ENCODE measurements at places on chromosomes 5 and 9.

DNA sequence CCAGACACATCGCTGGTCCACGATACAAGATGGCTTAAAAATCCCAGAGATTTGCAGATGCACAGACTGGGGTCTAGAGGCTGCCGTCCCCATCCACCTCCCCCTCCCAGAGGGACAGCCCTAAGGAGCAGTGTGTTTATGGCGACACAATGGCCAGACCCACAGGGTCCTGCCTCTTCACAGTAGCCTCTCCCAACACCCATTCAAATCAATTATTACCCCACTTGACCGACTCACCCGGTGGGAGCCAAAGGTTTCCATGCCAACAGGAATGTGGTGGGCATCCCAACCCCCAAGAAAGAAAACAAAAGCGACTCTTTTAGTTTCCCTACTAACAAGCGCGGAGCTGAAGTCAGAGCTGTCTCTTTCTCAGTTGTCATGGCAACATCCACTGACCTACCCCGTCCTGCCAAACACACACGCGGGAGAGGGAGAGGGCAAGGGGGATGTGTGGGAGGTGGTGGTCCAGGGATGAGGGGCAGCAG, 209.0 kb downstream of the TTLL11 start:
- no peak for DNase-seq

- DNase-seq = peak; percentile 71
Observed at GRCh38 chr5:112757468-112758208, 20.0 kb downstream of the APC start.

DNA sequence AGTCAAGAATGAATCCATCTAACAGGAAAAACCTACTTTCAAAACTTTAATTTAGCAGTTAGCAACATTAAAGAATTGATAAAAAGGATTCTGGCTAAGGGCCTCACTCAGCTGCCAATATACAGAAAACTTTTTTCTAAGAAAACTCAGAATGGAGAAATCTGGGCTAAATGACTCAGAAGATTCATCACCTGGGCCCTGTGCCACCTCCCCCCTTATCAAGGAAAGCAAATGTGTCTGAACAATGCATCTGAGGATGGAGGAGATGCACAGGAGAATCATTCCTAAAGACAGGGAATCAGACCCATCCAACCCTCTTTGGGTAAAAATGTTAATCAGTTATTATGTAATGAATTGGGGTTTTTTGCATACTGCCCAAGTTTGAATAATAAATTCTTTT, 592.0 kb upstream of the DMAC1 start:
- no peak for DNase-seq

DNA sequence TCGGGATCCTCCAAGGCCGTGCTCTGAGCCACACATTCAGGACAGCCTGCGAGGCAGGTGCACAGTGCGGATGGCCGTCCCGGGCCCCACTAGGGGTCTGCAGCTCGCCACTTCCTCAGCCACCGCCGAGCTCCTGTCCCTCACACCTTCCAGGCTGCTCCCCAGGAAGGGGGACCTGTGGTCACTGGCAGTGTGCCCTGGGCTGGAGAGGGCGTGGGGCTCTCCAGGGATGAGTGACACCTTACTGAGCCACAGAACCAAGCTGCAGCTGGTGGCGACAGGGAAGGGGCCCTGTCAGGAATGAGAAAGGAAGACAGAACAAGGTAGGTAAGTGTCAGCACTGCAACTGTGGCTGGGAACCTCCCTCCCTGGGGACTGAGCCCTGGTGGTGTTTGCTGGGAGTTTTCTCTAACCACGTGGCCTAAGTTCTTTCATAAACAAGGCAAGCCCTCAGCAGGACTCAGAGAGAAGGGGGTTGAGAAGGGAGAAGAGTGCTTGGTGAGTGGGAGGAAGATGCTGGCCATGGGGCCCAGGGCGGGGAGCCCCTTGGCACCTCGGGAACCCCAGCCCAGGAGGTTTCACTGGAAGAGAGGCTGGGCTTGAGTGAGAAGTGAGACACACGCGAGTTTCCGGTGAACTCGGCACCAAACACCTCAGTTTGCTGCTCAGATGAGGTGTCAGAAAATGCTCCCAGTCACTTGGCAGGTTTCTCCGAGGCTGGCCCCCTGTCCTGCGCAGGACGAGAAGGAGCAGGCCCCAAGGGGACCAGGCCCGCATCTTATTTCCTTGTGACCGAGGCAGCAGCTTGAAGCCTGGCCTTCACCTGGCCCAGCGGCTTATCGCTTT, 5.2 kb downstream of the IL13 start:
- no peak for DNase-seq

- DNase-seq = no peak
Observed at GRCh38 chr5:27242258-27242626, 203.9 kb upstream of the CDH9 start.

Measured in CD4-positive, CD25-positive, alpha-beta regulatory T cell (primary cell).